ENCODE measurements at places on chromosomes 3 and 15.

- DNase-seq: no peak
These were observed 62.9 kb upstream of the AGBL1 start for GRCh38 chr15:86016750-86017149.

DNA sequence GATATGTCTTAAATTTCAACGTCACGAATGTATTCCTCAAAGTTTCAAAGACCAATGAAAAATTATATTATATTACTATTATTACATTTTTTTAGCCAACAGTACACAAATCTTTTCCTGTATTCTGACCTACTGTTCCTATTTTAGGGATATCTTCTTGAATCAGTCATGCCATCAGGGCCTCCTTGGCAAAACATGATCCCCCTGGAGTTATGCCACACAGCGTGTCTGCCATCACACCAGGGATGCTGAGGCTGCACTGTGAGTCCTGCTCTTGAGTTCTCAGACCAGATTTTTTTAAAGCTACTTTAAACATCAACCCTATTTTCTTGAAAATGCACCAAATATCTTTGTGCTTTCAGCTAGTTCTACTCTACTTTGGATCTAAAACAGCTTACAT, 425.9 kb upstream of the ZNF385D start:
- no peak for DNase-seq

GRCh38 chr3:167837466-167837865, 101.9 kb downstream of the SERPINI1 start:
- no peak for DNase-seq

- DNase-seq: no peak
These were observed 36.1 kb upstream of the SLC41A3 start for GRCh38 chr3:126119976-126120375.

GRCh38 chr3:89955156-89955555, 847.7 kb downstream of the EPHA3 start:
- no peak for DNase-seq
